ENCODE measurements at places on chromosomes 6 and 20. TPM values are rescaled to one million over a fixed set of nuclear protein-coding genes. Genes with fewer than 3 reads are reported as not detected.

MUC22 gene
- 0.36 TPM for total RNA-seq

COL10A1 gene
- total RNA-seq: not detected

DNA sequence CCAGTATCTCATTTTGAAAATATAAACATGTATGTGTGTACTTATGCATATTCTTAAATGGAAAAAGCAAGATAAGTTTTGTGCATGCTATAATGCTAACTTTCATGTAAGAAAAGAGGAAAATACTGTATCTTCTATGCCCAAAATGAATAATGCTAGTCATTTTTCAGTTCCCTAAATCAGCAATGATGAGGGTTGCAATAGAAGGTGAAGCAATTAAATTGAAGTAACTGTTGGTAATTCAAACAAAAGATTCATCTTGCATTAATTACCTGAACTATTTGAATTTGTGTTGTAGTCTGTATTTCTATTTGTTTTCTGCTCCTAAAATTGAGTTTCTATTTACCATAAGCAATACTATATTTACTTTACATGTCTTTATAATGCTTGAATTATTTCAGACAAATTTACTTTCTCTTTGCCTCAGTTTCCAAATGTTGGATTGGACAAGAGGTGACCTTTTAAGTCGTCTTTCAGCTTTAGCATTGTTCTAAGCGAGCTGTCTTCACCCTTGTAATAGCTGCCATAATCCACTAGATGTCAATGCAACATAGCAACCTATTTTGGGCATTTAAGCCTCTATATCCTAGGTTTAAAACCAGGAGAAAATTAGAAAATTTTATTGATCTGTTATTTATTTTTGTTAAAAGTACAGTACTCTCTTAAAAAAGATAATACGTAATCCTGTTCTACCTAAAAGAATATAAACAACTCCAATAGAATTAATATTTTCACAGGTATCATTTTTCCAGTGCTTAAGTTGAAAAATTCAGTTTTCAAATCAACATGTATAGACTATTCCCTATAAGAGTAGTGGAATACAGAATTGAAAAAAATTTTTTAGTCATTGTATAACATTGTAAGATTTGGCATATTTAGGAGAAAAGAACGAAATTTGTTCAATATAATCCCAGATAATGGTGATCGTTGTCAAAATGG lies 52.3 kb upstream of the IFNGR1 start:
- no peak for DNase-seq

DNA sequence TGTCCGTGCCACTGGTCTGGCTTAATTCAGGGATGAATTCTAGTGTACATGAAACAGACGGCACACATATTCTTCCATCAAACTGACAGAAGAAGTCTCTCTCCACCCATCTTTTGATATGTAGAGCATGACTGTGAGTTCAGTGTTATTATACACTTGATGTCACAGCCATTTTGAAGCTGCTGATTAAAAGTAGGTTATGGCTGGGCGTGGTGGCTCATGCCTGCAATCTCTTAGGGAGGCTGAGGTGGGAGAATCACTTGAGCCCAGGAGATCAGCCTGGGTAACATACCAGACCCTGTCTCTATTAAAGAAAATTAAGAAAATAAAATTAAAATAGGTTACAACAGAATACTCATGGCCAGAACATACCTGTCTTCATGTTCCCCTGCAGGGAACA lies 20.7 kb downstream of the C6orf15 start:
- DNase-seq: no peak

DNA sequence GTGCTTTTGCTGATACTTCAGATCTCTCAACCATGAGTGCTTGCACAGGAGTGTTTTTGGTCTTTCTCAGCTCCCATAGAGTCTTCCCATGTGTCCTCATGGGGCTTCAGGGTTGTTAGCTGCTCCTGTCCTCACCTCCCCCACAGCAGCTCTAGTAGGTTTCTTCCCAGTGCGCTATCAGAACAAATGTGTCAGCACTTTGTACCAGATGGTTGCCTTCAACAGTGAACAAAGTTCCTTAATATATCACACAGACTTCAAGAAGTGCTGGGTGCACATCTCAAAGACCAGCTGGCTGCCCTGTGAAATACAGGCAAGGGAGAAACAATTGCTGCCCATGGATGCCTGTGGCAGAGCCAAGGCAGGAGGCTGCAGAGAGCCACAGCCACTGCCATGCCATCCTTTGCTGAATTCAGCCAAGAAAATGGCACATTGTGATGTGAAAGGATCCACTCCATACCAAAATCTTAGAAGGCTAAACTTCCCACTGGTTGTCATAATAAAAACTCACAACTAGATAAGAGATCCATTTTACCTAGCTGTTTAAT lies 471.3 kb downstream of the C6orf118 start:
- DNase-seq: no peak

GRCh38 chr20:62357187-62357667 lies 9.9 kb downstream of the LAMA5 start:
- DNase-seq: no peak

GRCh38 chr20:2421247-2421646 lies 40.5 kb downstream of the TGM6 start:
- DNase-seq: no peak

DNA sequence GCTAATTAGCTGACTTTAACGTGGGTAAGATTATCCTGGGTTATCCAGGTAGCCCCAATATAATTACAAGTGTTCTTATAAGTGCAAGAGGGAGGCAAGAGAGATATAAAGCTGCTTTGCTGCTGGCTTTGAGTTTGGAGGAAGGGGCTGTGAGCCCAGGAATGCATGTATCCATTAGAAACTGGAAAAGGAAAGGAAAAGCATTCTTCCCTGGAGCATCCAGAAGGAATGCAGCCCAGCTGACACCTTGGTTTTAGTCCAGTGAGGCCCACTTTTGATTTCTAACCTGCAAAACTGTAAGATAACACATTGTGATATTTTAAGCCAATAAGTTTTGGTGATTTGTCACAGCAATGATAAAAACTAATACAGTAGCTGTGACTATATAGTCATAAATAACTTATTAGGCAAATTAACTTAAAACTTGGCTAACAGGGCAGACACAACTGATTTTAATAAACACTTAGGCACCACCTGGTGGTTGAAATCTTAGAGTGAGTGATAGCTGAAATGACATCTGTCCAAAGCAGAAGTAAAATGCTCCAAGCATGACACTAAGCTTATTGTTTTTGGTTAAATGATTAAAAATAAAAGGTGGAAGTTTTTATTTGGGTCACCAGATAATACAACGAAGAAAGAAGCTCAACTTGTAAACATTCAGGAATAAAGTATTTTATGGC lies 35.6 kb downstream of the ADGRF4 start:
- DNase-seq: no peak

DNA sequence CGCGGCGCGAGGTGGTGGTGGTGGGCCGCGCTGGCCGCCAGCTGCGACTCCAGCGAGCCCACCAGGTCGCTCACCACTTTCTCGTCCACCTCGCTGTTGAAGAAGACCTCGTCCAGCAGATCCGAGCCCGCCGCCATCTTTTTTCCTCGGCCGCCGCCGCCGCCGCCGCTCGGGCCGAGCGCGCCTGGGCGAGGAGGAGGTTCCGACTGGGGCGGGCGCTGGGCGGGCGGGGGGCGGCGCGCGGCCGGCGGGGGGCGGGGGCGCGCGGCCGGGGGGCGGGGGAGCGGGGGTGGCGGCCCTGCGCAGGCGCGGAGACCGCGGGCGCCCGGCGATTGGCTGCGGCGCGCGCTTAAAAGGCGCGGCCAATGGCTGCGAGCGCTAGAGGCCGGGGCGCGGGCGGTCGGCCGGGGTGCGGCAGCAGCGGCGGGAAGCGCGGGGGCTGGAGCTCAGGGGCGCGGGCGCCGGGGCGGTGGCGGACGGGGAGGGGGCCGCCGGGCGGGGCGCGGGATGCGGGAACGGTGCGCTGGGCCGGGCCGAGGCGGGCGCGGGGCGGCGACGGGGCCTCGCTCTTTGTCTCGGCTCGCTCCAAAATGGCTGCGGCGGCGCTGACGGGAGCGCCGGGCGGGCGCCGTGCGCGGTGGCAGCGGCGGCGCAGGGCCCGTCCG lies at the start of gene TAF4:
Gene TAF4 (minus strand): TSS at position 208 of the 665 bp plus-strand sequence. CDS start 71 bp downstream, at position 137.
- DNase-seq: peak; percentile 58

GRCh38 chr20:10501402-10501801 lies 66.3 kb downstream of the SLX4IP start:
- DNase-seq: no peak

ADAM33 gene
- 3.1 TPM for total RNA-seq

FAM209B gene
- not detected for total RNA-seq

DNA sequence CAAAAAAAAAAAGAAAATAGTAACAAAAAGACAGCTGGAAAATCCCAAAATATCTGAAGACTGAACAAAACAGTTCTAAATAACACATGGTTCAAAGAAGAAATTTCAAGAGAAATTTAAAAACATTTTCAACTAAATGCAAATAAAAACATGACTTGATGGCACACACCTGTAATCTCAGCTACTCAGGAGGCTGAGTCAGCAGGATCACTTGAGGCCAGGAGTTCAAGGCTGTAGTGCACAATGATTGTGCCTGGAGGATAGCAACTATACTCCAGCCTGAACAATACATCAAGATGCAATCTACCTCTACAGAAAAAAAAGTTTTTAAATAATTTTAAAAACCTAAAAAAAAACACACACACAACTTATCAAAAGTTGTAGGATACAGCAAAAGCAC lies 21.6 kb upstream of the ASF1A start:
- no peak for DNase-seq

- peak; percentile 97 for DNase-seq
Measured at GRCh38 chr6:29649701-29650673, 6.9 kb upstream of the MOG start.

GSTA3 gene
- not detected for total RNA-seq

DNA sequence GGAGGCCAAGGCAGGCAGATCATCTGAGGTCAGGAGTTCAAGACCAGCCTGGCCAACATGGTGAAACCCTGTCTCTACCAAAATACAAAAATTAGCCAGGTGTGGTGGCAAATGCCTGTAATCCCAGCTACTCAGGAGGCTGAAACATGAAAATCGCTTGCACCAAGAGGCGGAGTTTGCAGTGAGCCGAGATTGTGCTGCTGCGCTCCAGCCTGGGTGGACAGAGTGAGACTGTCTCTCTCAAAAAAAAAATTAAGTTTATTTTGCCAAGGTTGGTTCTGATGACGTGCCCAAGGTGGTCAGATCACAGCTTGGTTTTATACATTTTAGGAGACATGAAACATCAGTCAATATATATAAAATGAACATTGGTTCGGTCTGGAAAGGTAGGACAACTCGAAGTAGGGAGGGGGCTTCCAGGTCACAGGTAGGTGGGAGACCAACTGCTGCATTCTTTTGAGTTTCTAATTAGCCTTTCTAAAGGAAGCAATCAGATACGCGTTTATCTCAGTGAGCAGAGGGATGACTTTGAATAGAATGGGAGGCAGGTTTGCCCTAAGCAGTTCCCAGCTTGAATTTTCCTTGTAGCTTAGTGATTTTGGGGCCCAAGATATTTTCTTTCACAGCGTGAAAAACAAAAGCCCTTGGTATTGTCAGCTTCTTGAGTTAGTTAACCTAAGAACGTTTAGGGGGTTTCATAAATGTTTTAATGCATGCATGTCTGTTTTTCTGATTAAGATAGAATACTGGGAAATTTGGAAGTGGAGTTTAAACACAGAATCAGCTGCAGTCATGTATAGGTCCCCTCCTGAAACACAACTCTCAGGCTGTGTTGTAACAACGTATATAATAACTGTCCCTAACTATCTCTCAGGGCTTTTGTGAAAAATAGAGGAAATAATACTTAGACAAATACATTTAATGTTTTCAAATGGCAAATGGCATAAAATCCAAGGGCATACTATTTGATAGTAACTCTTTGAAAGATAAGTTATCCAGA lies 16.7 kb downstream of the ACOT13 start:
- no peak for DNase-seq

RCAN2 gene
- total RNA-seq: 48.3 TPM

GRCh38 chr6:43942616-43943015 lies 172.6 kb downstream of the VEGFA start:
- DNase-seq: no peak

DNA sequence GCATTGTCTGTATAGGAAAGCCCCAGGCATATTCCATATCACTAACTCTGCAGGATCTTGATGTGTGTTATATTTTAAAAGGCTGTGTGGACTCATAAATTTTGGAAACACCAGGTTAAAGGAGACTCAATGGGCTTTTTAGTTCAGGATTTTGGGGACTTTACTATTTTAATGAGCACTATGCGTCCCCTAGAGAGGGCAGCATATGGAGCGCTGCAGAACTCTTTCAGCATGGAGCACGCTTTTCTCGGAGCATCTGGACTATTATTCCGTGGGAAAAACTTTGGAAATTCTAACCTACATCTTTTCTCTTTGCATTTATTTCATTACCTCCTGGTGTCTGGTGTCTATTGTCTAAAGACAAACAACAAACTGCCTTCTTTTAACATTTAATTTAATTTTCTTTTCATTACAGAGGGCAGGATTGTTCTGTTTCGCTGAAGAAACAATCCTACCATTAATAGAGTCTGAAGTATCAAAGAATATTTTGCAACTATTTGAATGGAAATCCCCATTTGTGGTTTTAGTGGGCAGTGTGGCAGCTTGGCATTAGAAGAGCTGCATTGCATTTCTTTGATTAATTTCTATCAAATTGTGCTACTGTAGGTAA lies 399.9 kb upstream of the HSF2 start:
- DNase-seq: no peak

- no peak for DNase-seq
Measured at GRCh38 chr6:3615391-3616380, 135.8 kb downstream of the PXDC1 start.

GRCh38 chr6:125537090-125537489 lies 212.3 kb upstream of the HEY2 start:
- no peak for DNase-seq

B3GAT2 gene
- not detected for total RNA-seq

GRCh38 chr6:133995758-133996157 lies 42.7 kb downstream of the TBPL1 start:
- DNase-seq: no peak

DNA sequence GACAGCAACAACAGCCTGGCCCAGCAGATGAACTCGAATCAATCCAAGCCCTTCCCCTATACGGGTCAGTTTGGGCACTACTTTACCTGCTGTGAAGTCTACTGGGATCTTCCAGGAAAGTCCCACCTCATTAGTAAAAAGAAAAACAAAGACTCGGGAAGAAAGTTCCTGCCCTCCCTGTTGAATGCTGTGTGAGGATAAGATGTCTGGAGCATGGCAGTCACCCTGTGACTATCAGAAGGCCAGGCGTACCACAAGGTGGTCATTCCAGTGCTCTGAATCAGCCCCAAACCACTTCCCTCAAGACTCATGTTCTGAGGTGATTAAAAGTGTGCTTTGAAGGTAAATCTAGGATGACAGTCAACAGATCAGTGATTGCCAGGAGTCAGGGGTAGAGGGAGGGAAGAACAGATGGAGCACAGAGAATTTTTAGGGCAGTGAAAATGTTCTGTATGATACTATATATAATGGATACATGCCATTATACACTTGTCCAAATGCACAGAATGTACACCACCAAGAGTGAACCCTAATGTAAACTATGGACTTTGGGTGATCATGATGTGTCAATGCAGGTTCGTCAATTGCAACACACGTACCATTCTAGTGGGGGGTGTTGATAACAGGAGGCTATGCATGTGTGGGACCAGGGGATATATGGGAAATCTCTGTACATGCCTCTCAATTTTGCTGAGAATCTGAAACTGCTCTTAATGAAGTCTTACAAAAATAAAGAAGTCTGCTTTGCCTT lies 14.7 kb downstream of the FKBP1A start:
- DNase-seq: no peak

- no peak for DNase-seq
Measured at GRCh38 chr20:49635866-49636265, 67.9 kb upstream of the PTGIS start.
